ENCODE measurements at places on chromosomes 12 and 14.

GRCh38 chr12:53211476-53212381 lies 4.7 kb upstream of the ITGB7 start:
- DNase-seq = peak; percentile 45

DNA sequence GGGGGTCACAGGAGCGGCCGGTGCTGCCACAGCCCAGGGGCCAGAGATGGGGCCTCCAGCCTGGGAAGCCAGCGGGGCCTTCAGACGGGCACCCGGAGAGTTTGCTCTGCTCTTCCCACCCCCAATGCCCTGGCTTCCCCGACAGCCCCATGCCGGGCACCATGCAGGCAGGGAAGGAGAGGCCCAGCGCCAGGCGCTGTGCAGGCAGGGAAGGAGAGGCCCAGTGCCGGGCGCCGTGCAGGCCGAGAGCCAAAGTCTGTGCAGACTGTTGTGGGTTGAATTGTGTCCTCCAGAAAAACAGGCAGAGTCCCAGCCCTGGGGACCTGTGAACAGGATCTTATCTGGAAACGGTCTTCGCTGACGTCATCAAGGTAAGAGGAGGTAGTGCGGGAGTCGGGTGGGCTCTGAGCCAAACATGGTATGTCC lies 34.3 kb downstream of the GALNT9 start:
- DNase-seq = no peak

- DNase-seq = no peak
Measured at GRCh38 chr14:60590991-60591414, 58.3 kb downstream of the SIX1 start.

GRCh38 chr14:104103446-104104075 lies 18.1 kb downstream of the ASPG start:
- peak; percentile 8 for DNase-seq

DNA sequence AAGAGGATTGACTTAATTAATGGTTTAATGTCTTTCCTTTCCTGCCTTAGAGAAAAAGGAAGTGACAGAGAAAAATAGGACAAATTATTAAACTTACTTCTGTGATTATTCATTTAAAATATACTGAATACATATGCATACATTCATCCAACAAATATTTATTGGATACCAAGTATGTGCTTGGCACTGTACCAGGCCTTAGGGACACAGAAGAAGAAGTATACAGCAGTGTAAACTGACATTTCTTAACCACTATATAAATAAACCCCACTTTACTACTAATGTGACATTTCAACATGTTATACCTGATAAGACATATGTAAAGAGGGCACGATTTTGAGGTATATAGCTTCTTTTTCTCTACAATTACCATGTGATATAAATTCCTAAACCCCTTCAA lies 53.6 kb downstream of the ERO1A start:
- no peak for DNase-seq

DNA sequence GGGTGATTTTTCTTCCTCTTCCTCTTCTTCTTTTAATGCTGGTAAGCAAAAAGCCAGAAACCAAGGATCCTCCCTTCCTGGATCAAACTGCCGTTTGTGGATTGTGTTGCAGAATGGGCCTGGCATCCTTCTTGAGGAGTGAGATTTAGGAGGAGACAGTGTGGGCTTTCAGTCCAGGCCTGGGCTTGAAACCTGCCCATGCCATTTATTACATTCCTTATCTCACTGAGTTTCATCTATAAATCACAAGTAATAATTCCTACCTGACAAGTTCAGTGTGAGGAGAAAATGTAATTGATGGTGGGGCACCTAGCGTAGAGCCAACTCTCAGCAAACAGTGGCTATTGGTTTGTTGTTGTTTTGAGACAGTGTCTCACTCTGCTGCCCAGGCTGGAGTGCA lies 126.4 kb downstream of the SLC35F4 start:
- no peak for DNase-seq

- no peak for DNase-seq
Measured at GRCh38 chr12:126224032-126224431, 1158.8 kb downstream of the AACS start.

GRCh38 chr14:52873694-52874093 lies 77.2 kb downstream of the FERMT2 start:
- no peak for DNase-seq

- DNase-seq = no peak
Measured at GRCh38 chr14:24315807-24316596, 4.7 kb downstream of the LTB4R start.

- no peak for DNase-seq
Measured at GRCh38 chr14:81784084-81784483, 250.4 kb upstream of the SEL1L start.

DNA sequence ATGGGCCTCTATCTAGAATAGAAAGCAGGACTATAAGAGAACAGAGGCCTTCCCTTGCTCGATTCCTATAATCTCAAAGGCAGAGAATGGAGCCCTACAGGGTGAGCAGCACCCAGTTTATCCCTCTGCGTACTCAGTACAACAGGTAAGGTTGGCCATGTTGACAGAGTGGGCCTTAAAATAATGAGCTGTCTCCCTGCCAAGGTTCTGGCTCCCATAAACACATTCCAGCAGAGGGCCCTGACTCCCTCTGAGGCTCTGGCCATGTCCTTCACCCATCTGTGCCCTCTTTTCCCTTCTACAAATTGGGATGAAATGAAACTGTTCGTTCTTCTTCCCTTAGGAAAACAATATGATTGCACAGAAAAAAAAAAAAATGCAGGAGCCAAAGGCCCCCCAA lies 16.9 kb upstream of the PNMA1 start:
- no peak for DNase-seq
